ENCODE measurements at places on chromosomes 3 and 15.

- DNase-seq: no peak
Measured at GRCh38 chr15:39820050-39820602, 37.5 kb upstream of the FSIP1 start.

DNA sequence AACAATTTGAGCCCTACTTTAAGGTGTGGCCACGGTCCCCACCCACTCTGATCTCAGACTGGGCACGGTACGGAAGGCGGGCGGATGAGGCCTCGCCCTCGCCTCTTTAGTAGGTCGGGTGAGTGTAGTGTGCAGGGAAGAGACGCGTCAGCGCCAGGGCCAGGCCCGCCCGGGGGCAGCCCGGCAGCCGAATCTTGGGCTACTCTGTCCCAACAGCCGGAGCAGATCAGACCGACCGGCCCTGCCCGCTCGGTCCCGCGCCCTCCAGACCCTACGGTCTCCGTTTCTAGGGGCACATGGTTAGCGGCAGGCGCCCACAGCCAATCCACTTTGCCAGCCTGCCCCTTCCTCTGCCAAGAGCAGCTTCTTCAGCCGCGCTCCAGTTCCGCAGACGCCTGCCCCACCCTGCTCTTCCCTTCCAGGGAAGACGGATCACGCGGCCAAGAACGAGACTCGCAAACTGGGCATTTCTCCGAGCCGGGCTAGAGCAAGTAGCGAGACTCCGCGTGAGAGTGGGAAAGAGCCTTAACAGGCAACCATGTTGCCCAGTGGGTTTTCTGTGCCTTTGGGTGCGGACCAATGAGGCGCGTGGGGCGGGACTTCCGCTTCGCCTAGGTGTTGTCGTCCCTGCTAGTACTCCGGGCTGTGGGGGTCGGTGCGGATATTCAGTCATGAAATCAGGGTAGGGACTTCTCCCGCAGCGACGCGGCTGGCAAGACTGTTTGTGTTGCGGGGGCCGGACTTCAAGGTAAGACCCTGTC is at the start of gene RNF13:
RNF13 (plus strand) TSS at position 610 of the 761 bp plus-strand sequence. CDS start 32,812 bp downstream, outside the sequence.
- DNase-seq: peak; percentile 77

DNA sequence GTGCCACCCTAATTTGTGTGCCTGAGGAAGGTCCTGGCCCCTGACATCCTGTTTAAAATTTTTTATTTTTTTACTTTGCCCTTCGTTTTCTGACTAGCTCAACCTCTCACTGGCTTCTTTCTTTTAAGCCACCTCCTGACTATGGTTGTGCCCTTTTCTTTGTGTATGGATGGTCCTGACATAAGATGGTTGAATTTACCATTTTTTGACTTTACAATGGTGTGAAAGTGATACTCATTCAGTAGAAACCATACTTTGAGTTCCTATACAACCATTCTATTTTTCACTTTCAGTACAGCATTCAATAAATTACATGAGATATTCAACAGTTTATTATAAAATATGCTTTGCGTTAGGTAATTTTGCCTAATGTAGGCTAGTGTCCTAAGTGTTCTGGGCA is 74.3 kb upstream of the PTX3 start:
- no peak for DNase-seq

- DNase-seq: no peak
Measured at GRCh38 chr3:15346516-15346915, 14.1 kb upstream of the SH3BP5 start.

DNA sequence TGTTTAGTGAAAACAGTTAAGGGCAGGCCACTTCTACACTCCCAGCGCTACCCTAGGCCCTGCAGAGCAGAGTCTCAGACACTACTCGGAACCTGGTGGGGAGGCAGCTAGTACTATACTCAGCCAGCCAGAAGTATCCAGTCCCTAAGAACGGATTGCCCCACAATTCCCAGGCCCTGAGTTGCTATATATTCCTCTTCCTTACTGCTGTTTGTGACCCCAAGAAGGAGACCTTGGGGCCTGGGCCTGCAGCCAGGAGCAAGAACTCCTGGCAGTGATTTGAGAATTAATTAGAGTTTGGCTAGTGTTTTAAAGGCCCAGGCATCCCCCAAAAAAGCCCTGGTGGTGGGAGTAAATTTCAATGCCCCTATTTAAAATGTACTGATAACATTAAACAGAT is 87.7 kb downstream of the RBPMS2 start:
- no peak for DNase-seq

GRCh38 chr3:63607716-63608115 is 44.8 kb upstream of the SNTN start:
- DNase-seq: no peak

DNA sequence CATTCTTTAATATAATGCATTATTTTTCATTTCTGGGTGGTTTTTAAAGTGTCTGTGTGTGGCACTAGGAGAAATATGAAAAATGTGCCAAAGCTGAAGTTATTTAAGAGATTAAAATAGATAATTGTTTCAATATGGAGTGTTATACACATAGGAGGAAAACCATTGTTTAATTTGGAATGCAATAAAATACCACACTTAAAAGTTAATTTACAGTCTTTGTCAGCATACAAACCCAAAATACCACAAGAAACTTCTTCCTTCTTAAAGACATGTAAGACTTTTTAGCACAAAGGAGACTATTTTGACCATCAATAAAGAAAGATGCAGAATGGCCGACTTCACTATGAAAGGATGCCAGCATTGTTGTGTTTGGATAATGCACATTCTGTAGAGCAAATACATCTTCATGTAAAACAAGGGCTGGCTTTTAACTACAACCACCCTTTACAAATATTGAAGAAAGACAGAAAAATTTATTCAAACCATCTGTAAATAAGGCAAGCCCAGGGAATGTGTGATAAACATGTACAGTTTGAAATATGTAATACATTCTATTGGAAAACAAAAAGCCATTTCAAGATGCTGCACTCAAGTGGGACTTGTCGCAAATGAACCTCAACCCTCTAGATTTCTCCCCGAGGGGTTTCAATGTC is 1146.6 kb downstream of the ROBO1 start:
- DNase-seq: no peak

- no peak for DNase-seq
Measured at GRCh38 chr3:125146626-125147490, 65.7 kb downstream of the SLC12A8 start.

GRCh38 chr3:197468167-197468566 is 87.6 kb downstream of the BDH1 start:
- no peak for DNase-seq

DNA sequence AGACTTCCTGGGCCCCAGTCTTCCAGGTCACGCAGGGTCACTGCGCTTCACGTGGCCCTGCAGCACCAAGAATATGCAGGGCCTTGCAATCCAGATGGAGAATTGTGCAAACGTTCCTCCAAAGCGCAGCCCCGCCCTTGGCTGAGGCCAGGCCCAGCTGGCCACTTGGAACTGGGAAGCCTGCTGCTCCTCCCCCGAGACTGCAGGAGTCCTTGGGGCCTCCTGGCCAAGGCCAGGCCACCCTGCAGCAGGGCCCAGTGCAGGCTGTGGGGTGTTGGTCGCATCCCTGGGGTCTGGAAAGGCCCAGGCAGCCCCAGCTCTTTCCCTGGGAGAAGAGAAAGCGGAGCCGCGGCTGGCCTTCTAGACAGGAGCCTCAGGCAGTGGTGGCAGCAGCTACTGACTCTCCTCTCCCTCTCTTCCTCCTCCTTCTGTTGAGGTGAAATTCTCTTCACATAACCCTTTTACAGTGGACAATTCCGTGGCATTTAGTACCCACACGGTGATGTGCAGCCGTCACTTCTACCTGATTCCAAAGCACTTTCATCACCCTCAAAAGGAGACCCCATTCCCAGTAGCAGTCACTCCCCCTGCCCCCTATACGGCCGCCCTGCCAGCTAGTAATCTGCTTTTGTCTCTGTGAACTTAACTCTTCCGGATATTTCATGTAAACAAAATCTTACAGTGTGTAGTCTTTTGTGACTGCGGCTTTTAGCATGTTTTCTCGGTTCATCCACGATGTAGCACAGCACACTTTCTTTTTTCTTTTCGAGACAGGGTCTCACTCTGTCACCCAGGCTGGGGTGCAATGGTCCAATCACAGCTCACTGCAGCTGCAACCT is 103.9 kb downstream of the TMEM266 start:
- no peak for DNase-seq

- DNase-seq: no peak
Measured at GRCh38 chr15:52912172-52912571, 122.0 kb upstream of the ONECUT1 start.

DNA sequence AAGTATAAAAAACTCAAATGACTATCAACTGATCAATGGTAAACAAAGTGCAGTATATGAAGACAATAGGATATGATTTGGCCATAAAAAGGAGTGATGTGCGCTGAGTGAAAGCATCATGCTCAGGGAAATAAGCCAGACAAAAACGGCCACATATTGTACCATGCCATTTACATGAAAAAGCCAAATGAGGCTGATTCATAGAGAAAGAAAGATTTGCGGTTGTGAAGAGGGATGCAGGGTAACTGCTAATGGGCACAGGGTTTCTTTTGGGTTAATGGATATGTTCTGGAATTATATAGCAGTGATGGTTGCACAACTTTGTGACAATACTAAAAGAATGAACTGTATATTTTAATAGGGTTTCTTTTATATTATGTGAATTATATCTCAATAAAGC is 877.2 kb upstream of the CFAP20DC start:
- DNase-seq: no peak

DNA sequence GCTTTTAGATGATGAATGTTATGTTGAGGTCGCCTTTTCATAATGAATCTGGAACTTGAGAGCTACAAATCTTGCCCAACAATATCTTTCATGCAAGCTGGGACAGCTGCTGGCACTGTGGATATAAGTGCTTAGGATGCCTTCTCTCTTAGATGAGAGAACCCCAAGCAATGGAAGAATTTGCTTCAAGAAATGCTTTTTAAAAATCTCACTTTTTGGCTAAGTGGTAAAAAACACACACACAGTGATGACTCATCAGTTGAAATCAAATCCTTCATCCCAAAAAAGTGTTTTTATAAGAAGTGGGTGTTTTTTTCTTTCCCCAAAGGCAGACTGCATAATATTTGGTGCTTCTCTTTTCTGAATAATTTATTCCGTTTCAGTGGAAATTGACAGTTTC is 38.4 kb upstream of the GALNT15 start:
- DNase-seq: no peak

- DNase-seq: no peak
Measured at GRCh38 chr3:177262396-177262795, 65.1 kb upstream of the TBL1XR1 start.

Measured in NCI-H2081 treated with DMSO at 0.1 percent for 48 hours (cell line).